ENCODE measurements at places on chromosomes 11 and 22. TPM values are rescaled to one million over a fixed set of nuclear protein-coding genes. Genes with fewer than 3 reads are reported as not detected.

Gene OTOG
- total RNA-seq: 0.05 TPM

Gene MICALL1
- total RNA-seq: 22.7 TPM

Gene TSSK2
- not detected for total RNA-seq

Gene OR51A2
- total RNA-seq: not detected

Gene MYO18B
- total RNA-seq: 4.8 TPM

Gene HORMAD2
- not detected for total RNA-seq

GRCh38 chr11:25119416-25119815 is 622.6 kb downstream of the LUZP2 start:
- no peak for DNase-seq

DNA sequence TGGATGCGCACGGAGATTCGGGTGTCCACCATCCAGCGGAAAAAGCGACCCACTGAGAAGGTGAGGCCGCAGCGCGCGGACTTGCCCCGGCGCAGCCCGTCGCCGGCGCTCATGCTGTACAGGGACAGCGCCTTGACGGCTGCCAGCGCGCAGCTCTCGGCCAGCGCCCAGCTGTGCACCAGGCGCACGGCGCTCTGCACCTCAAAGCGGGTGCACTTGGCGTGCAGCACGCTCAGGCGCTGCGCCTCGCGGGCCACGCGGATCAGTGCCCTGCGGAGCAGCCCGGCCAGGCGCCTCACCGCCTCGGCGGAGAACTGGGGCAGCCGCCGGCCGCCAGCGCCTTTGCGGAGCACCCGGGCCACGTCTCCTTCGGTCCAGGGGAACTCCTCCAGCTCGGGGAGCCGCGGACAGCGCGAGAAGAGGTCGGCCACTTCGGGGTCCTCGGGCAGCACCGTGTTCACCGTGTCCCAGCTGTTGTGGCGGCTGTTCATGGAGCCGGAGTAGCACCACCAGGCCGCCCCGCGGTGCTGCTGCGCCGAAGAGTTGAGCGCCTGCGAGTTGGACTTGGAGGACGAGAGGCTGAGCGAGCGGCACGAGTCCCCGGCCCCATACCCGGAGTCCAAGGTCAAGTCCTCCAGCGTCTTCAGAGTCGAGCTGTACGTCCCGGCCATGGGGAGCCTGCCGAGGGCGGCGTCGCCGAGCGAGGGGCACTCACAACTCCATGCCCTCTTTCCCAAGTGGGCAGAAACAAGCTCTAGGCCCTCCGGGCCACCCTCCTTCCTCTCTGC is 703 bp downstream of the ABTB2 start:
- DNase-seq: no peak

DNA sequence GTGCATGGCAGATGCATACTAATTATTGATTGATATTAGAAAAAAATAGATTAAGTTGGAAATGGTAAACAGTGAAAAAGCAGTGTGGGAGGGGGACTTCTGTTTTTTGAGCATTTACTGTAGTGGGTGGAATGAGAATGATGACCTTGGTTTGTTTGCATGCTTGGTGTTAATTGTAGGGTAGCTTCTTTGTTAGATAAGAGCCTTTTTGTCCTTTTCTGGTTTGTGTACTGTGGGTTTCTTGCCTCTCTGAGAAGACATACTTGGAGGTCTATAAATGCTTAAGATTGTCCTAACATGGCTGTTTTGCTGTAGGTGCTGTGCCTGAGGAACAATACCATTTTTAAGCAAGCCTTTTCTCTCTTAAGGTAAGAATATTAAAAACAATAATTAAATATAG is 17.0 kb downstream of the MRPL48 start:
- no peak for DNase-seq

GRCh38 chr11:56234155-56234554 is at the start of gene OR5T2:
OR5T2 (minus strand) TSS chr11:56234255; CDS start chr11:56233062, 1,193 bp downstream.
- DNase-seq: no peak

GRCh38 chr11:84497981-84498411 is 1129.1 kb downstream of the DLG2 start:
- DNase-seq: no peak

DNA sequence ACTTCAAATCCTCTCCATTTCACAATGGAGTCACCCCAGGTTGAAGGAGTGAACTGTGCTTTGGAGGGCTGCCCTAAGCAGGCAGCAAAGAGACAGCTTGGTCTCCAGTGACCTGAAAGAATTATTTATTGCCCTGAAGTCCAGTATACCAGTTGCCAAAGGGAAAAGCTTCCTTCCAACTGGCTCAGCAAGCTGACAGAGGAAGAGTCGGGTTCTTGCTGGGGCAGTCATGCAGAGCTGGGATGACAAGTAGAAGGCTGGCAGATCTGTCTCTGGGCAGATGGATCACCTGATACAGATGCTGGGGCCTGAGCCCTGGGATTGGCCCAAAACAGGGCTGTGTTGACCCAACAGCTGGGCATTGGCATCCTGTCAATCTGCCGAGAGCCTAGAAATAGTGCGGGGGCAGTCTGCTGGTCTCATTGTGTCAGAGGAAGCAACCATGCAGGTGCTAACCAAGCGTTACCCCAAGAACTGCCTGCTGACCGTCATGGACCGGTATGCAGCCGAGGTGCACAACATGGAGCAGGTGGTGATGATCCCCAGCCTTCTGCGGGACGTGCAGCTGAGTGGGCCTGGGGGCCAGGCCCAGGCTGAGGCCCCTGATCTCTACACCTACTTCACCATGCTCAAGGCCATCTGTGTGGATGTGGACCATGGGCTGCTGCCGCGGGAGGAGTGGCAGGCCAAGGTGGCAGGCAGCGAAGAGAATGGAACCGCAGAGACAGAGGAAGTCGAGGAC is at the start of gene THRSP:
Gene THRSP (plus strand): TSS at position 422 of the 742 bp plus-strand sequence. CDS start 21 bp downstream, at position 443.
- DNase-seq: no peak

DNA sequence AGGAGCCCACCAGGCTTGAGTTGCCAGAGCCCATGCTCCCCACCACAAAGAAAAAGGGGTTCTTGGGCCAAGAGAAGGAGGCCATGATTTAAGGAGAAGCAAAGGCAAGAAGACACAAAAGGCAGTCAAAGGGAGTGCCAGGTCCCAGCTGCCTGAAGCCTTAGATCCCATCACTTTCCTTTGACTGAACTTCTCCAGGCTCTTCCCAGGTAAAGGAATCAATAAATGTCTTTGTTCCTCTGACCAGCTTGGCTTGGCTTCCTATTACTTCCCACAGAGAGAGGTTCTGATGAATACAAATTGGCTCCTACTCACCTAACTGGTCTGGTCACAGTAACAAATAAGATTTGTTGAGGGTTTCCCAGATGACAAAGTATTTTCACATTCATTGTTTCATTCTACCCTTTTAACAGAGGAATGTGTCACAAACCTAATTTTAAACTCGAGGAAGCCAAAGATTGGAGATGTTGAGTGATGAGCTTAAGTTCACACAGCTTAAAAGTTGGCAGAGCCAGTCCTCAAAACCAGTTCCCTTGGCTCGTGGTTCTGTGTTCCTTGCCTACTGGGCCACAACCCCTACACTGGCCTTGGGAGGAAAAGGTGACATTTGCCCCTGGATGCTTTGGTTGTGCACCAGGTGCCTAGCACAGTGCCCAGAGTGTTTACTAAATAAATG is 96.4 kb upstream of the SESN3 start:
- DNase-seq: no peak

DNA sequence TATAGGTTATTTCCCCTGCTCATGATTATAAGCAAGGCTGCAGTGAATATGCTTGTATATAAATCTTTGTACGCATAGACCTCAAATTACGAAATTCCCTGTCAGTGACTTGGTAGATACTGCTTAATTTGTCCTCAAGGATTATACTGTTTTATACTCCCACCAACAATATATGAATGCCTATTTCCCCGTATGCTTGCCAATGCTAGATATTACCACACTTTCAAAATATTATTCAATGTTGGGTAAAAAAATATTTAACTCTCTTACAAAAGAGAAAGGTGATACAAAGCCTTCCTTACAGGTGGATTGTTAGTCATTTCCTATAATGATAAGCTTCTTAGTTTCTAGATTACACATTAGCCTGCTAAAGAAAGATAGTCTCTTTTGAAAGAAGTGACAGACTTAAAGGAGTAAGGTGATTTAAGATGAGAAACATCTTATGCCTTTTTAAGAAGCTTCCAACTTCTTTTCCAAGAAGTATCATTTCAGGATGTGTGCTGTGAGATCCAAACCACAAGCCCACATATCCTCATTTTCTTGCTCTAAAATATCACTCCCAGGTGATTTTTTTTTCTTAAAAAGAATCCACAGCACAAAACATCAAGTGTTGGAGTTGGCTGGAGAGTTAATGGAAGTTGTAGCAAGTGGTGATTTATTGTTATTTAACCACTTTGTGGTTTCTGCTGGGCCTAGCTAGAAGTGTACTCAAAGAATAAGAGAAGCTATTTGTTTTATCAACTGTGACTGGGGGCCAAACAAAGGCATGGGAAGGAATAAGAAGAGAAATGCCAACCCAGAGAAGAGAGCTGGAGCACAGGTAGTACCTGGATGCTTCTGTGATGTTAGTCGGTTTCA is 59.2 kb downstream of the BARX2 start:
- no peak for DNase-seq

DNA sequence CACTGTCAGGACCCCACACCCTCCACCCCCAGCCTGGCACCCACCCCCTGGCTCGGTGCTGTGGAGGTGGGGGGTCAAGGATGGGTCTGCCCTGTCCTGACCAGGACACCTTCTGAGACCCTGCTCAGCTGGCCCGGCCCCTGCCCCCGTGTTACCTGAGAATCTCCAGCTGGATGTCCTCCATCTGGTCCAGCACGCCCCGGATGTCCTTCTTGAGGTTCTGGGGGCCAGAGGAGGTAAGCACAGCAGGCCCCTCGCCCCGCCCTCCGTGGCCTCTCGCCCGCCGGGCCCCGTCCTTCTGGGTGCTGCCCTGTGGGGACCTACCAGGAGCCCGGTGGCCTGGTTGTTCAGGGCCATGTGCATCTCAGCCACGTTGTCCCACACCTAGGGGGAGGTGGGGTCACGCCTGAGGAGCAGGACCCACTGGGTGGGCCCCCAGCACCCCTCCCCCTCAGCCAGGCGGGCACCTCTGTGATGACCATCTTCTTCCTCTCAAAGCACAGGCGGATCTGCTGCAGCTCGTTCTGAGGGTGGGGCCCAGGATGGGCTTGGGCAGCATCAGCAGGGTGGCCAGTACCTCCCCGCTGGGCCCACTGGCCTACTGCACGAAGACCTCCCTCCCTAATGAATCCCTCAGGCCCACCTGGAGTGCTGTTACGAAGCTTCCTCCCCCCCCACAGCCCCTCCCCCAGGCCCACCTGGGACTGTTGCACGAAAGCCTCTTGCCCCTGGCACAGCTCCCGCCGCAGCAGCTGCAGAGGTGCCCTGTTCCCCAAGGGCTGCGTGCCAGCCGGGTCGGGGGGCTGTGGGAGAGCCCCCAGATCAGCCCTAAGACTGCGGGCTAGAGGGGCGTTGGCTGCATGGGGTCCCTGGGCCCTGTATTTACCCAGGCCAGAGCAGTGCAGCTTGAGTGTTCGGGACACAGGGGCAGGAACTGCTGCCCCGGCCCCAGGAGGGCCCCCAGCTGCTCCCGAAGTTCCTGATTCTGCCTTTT is 1.3 kb downstream of the CCDC188 start:
- DNase-seq: no peak

DNA sequence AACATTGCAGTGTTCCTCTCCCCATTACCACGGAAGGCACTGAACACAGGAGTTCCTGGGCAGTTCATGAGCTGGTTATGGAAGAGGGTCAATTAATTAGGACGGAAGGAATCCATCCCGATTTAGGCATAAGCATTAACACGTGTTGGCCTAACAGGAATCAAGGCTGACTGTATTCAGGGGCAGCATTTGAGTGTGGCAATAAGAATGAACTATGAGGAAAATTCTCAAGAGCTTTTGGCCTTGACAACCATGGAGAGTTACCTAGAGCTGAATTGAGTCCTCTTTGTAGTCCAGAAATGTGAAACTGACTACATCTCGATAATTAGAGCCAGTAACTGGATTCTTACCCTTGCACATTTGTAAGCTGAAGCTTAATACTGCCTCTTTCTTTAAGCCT is 82.4 kb upstream of the CRTAM start:
- no peak for DNase-seq

DNA sequence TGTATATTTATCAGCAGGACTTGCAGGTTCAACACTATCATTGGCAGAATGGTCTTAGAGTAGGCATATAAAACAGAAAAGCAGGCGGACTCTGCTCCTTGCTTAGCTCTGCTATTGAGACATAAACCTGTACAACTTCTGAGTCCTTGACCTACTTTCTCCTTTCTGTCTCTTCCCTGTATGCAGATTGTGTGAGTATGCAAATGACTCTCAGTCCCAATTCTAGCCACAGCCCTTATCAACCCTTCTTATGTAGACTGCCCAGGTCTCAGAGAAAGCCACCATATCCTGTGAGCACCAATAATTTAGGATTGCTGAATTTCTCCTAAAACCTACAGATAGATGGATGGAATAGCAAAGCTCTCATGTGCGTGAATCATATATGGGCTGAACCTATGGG is 367.6 kb upstream of the DDI1 start:
- DNase-seq: no peak

DNA sequence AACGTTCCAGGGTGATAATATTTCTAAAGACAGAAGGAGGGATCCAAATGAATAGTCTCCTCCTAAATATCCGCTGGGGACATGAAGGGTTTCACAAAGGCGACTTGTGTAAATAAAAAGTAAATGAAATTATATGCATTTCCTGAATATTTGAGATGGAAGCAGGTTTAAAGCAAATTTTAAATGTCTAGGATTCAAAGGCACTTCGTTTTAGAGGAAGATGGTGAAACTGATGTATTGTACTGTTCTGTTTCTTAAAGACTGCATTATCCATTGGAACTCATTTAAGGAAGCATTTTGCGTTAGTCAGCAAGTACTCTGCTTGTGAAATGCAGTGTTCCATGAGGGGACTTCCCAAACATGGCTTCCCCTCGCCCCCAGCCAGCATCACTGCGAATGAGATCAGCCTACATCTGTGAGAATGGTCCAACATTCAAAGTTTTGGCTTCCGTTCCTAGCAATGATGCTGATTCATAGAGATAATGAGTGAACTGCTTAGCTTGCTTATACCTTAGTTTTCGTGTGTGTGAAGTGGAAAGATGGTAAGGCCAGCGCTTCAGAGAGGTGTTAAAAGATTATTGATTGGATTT is 1.5 kb downstream of the RAB39A start:
- DNase-seq: no peak

DNA sequence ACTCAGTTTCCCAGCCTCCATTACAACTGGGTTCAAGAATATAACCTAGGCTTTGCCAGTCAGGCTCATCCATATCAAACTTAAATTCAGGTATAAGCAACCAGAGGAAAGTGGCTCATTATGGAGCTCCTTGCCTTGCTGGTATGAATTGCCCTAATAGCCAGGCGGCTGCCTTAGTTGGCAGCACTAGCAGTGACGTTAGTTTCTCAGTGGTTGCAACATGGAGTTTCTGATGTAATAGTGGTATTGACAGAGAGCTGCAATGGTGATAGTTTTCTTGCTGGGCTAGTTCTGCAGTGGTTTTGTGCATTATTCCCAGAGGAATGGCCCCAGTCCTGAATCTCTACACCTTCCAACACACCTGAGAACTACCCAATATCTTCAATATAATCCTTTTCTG is 3.8 kb upstream of the TMEM123 start:
- DNase-seq: no peak

- DNase-seq: no peak
Observed at GRCh38 chr22:33837826-33838225, 82.5 kb downstream of the LARGE1 start.
